ENCODE measurements at places on chromosomes 12 and 14. TPM values are rescaled to one million over a fixed set of nuclear protein-coding genes. Genes with fewer than 3 reads are reported as not detected.

The JDP2 gene
- 1.4 TPM for total RNA-seq

The SLC7A8 gene
- not detected for total RNA-seq

The ASB2 gene
- total RNA-seq: 21.1 TPM

The NEUROD4 gene
- total RNA-seq: not detected

The FAIM2 gene
- 0.54 TPM for total RNA-seq

The IL22 gene
- total RNA-seq: 3.1 TPM

The LRRC9 gene
- total RNA-seq: not detected

The GYS2 gene
- total RNA-seq: 0.17 TPM

The MYH7 gene
- not detected for total RNA-seq

The AMHR2 gene
- 0.09 TPM for total RNA-seq

The INHBC gene
- total RNA-seq: not detected

The PHETA1 gene
- total RNA-seq: 2.3 TPM

The TOMM20L gene
- total RNA-seq: not detected

The ARG2 gene
- total RNA-seq: 4.7 TPM

The MYO1H gene
- total RNA-seq: not detected

All from activated CD4-positive, alpha-beta T cell treated with anti-CD3 and anti-CD28 coated beads, Interleukin-2, amount 10 ng/mL, durations not matched to agents 24 days and 14 days (primary cell).